ENCODE measurements at places on chromosomes 2 and 18.
A peak's percentile ranks its signal among the peaks of the same experiment; 100 is the strongest.

- DNase-seq, result no peak
Measured at GRCh38 chr18:56747032-56747658, 96.0 kb downstream of the WDR7 start.

GRCh38 chr2:76556018-76556417 is 845.3 kb upstream of the GCFC2 start:
- DNase-seq, result no peak

- no peak for DNase-seq
Measured at GRCh38 chr18:32478317-32478716, 7.6 kb upstream of the GAREM1 start.

DNA sequence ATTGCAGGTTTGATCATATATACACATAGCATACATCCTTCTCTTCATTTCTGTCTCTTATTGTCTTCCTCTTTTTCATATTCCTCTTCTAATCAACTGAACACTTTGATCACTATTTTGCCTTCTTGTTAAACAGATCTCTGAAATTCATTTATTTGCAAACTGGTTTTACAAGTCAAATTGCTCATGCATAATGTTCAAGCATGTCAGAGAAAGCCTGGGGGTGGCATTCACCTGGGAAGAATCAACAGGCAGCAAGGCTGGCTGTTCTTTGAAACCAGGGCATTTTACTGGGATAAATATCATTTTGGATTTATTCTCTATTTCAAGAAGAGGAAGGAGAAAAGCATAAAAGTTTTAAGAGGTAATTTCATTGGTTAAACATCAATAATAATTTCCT is 66.9 kb upstream of the LRATD1 start:
- no peak for DNase-seq

- DNase-seq, result peak; percentile 48
Measured at GRCh38 chr2:238370823-238371372, 50.6 kb downstream of the TRAF3IP1 start.

GRCh38 chr2:150789376-150789905 is 302.0 kb upstream of the RND3 start:
- no peak for DNase-seq

- DNase-seq, result no peak
Measured at GRCh38 chr2:75641587-75641986, 5.0 kb upstream of the MRPL19 start.

DNA sequence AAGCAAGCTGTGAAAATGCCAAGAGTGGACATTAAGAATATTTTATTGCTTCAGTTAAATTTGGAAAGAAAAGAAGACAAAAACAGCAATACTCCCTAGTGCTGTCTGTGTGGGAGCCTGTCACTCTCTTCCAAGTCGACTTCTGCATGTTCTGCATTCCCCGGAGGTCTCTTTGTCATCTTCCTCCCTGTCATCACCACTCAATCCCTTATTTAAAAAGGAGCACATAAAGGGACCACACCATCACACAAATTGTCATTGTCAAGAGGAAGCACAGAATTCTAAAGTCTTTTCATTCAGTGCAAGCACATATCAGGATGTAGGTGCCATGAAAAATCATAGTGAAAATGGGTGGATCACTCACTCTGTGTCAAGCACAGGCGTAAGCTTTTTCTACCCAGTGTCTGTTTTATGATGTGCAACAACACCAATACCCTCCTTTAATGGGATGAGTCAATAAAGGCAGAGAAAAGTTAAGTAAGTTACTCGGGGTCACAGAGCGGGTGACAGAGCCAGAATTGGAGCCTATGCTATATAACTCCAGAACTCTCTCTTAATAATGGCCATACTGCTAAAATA is 222.4 kb upstream of the HNMT start:
- no peak for DNase-seq

DNA sequence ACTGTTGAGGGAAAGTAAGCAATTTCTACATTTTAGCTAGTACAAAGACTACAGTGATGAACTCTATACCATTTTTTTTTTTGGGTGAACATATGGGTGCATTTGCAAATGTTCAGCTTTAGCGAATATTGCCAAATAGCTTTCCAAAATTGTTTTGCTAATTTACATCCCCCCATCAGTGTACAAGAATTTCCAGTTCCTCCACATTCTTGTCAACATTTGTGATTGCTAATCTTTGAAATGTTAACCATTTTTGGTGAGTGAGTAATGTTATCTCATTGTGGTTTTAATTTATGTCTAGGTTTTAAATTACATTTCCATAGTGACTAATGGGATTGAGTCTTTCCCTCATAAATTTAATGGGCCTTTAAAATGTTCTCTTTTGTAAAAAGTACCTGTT is 16.4 kb upstream of the CNRIP1 start:
- DNase-seq, result no peak

GRCh38 chr2:108889907-108890306 is 99.1 kb downstream of the EDAR start:
- no peak for DNase-seq

GRCh38 chr2:96882906-96883305 is 13.0 kb upstream of the SEMA4C start:
- DNase-seq, result no peak

GRCh38 chr2:55302241-55302640 is 33.2 kb upstream of the MTIF2 start:
- no peak for DNase-seq

DNA sequence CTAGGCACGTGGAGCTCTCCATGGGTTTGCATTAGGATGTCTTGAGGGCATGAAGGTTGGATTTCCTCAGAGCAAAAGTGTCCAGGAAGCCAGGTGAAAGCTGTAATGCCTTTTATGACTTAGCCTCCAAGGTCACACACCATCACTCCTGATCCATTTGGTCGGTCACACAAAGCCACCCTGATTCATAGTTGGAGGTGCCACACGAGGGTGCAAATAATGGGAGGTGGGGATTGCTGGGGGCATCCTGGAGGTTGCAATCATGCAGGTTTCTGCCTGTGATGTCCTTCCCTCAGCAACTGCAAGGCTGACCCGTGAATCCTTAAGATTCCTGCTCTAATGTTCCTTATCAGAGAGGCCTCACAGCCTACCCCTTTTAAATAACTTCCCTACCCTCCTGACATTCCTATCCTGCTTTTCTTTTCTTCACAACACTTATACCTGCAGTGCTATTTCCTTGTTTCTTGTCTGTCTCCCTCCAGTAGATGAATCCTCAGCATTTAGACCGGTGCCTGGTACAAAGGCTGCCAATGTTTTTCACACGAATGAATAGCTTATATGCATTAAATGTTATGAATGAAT is 97.1 kb downstream of the LIPG start:
- no peak for DNase-seq

DNA sequence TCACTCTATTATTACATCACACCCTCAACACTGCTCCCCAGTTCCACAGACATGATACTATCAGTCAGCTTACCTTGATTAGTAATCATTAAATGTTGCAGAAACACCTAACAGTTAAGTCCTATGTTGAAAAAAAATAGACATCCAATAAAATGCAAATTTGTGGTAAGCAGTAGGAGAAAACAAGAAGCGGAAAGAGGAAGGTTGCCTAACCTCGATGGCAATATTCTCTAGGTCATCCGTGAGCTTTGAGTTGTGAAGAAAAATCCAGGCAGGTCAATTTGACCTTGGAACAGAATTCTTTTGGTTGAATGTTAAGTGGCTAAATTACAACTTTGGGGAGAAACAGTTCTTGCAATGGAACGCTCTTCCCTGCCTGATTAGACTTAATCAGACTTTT is 264.4 kb downstream of the AFF3 start:
- DNase-seq, result no peak

DNA sequence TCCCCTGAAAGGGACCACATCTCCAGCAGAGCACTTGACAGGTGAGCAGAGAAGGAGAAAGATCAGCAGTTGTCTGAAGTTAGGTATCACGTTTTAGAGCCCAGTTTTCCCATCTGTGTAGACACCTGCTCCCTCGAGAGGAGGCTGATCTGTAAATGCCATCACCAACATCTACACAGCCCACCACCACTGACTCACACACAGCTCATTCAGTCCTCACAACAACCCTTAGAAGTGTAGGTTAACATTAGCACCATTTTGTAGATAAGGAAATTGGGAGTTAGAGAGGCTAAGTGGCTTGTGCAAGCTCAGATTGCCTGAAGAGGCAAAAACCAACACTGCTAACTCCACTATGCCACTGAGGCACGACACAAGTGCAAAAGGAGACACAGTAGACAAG is 37.2 kb upstream of the STAT1 start:
- DNase-seq, result no peak

Data from WTC11 (cell line).